ENCODE measurements at places on chromosomes 2 and 18.
A peak's percentile ranks its signal among the peaks of the same experiment; 100 is the strongest.

GRCh38 chr2:159185401-159186130 is 100.9 kb downstream of the WDSUB1 start:
- DNase-seq = peak; percentile 23

GRCh38 chr2:213934560-213934959 is 476.3 kb upstream of the VWC2L start:
- DNase-seq = peak; percentile 44

DNA sequence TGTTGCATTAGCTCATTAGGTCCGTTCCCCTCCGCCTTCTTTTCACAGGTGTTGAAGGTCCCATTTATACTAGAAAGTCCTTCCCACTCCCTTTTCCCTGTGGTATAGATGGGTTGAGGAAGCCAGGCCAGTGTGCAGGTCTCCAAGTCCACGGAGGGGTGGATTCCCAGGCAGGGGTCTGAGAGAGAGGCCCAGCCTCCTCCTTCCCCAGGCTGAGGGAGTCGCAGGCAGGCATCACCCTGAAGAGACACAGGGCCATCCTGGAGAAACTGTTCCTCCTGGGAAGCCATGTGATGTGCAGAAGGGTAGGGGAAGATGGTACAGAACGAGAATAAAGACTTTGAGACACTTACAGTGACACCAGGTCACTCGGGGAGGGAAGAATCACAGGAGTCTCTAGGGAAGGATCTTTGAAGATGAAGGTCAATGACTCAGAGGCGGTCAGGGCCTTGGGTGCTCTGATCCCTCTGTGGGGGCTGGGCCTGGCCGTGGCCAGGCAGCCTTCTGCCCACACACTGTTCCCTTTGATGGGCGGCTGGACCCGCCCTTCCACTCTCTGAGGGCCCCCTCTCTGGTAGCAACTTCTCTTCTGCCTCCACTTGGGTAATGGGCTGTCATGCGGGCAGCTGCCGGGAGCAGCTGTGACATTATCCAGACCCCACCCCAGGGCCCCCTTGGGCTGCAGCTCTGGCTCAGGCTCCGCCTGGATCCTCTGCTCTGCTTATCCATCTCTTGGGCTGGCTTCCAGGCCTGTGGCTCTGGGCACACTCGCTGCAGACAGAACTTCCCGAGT is 45.1 kb downstream of the RHOB start:
- DNase-seq = peak; percentile 64

DNA sequence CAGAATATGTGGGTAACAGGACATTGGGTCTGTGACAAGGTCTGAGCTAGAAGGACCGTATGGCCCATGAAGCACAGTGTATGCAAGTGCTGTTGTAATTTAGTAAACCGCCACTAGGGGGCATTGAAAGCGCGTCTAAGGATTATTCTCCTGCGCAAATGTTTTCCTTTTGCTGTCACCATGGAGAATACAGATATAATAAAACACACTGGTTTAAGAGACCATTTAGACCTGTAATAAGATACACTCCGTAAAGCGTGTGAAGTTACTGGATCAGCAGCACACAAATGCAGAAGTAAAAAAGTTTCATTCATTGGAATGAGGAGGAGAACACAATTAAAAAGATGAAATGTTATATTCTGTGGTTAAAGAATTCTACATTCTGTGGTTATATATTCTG is 272.4 kb downstream of the AGAP1 start:
- DNase-seq = peak; percentile 70

GRCh38 chr2:188158337-188159100 is 133.2 kb upstream of the GULP1 start:
- DNase-seq = no peak

DNA sequence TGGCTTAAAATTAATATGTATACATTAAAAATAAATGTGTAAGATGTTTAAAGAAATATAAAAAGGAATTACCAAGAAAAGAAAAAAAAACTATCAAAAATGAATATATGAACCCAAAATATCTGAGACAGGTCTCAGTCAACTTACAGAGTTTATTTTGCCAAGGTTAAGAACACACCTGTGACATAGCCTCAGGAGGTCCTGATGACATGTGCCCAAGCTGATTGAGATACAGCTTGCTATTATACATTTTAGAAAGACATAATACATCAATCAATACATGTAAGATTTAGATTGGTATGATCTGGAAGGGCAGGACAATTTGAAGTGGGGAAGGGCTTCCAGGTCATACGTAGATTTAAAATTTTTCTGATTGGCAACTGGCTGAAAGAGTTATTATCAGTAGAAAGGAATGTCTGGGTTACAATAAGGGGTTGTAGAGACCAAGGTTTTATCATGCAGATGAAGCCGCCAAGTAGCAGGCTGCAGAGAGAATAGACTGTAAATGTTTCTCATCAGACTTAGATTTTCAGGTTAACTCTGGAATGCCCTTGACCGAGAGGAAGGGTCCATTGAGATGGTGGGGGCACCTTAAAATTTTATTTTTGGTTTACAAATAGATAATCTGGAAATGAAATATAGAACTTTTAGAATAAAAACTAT is 74.7 kb downstream of the EXOC6B start:
- DNase-seq = no peak

DNA sequence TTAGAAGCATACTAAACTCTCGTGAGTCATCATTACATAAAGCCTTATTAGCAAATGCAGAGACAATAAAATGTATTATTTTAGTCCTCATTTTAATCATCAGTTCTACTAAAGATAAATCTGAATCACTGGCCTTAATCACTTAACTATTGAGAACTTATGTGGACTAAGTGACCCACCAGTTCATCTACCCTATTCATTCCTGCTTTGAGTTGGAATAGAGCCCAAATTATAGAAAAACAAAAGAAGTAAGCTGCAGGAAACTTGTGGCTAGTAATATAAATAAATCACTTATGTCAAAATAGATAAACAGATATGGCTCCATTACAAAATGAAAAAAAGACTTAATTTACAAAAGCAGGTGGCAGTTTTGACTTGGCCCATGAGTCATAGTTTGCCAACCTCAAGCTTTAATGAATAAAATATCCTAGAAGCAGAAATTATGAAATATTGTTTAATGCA is 851.8 kb upstream of the CRIM1 start:
- DNase-seq = no peak

Measured in HepG2 (cell line).